ENCODE measurements at places on chromosomes 6 and 20.

DNA sequence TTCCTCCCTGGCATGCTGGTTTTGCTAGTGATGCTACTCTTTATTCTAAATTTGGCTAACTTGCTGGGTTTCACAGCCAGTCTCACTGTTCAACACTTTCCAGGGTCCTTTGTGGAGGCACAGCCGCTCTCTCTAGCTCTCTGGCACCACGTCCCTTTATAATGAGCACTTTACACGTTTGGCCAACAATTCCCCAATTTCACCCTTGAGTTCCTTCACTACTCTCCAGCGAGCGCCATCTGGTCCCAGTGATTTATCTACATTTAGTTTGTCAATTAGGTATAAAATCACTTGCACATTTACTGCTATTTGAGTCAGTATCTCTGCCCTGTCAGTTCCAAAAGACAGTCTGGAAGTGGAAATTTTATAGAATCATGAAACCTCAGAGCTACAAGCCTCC, 241.9 kb upstream of the MOCS1 start:
- DNase-seq: no peak

GRCh38 chr20:11790046-11790445, 127.6 kb upstream of the BTBD3 start:
- DNase-seq: no peak

DNA sequence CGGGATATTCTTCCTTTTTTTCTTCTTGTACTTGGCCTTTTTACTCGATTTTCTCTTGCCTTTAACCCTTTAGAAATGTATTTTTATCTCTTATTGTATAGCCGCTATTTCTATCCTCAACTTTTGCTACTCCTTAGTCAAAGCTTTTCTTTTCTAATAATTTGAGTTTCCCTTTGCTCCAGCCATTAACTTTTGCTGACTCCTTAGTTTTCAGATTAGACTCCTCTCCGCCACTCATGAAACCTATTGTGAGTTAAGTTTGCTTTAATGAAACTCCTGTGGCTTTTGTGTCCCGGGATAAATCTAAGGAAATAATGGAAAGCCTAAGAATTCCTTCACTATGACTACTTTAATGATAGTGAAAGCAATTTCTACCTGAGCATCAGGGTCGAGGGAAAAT, 590.3 kb upstream of the CITED2 start:
- no peak for DNase-seq

DNA sequence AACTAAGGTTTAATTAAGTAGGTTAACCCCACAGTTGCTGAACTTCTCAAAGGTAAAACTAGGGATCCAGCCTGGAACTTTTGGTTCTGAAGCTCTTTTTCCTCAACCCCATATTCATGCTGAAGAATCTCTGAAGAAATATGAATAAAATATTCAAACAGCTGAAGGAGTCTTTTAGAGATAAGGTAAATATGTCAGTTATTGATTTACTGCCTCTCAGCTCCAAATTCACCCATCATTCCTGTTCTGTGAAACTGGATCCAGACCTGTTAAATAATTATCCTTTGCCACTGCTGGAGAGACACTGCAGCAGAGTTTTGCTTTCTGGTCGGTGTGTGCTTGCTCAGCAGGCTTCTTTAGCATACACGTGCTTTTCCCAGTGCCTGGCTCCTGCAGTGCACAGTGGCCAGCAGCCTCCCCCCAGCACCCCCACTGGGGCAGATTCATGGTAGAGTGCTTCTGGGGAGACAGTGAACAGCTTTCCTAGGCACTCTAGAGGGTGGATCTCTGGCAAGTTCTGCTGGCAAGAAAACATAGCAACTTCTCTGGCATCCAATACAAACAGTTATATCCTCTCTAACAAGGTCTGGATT, 62.0 kb upstream of the BCLAF1 start:
- DNase-seq: no peak

DNA sequence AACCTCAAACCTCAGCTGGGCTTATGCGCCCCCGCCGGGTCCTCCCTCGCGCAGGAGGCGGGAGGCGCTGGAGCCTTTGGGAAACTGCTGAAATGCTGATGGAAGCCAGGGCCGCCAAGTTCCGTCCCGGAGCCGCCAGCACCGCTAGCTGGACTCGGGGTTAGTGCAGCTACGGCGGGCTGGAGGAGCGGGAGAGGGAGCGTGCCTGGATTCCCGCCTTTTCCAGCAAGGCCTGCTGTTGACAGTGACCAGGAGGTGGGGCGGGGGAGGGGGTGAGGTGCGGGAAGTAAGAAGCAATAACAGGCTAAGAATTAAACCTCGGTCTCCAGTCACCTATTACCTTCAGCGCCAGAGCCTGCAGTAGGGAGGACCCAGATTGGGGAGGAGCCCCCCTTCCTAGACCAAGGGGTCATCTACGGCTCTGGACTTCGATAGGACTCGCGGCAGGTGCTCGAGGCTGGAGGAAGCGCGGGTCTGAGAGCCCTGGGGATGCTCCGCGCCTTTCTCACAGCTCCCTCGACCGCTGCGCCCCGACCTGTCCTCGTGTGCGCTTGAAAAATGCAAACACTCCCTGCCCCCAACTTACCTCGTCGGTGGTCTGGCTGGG, 20.5 kb downstream of the COL9A1 start:
- peak; percentile 24 for DNase-seq
